Naive thymus-derived CD8-positive, alpha-beta T cell (primary cell): ENCODE measurements at places on chromosomes 16 and 17. TPM values are rescaled to one million over a fixed set of nuclear protein-coding genes. Genes with fewer than 3 reads are reported as not detected.

DNA sequence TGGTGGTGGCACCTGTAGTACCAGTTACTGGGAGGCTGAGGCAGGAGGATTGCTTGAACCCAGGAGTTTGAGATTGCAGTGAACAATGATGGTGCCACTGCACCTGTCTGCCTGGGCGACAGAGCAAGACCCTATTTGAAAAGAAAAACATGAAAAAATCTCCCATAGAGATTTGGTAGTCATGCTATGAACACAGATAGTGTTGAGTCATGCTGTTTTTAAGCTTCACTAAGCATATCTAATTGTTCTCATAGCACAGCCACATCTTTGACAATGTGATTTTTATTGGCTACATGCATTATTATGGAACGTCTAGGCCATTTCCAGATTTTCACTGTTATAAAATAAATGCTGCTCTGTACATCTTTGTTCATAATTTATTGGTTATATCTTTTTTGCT lies 6.0 kb downstream of the IL34 start:
- no peak for DNase-seq

DNA sequence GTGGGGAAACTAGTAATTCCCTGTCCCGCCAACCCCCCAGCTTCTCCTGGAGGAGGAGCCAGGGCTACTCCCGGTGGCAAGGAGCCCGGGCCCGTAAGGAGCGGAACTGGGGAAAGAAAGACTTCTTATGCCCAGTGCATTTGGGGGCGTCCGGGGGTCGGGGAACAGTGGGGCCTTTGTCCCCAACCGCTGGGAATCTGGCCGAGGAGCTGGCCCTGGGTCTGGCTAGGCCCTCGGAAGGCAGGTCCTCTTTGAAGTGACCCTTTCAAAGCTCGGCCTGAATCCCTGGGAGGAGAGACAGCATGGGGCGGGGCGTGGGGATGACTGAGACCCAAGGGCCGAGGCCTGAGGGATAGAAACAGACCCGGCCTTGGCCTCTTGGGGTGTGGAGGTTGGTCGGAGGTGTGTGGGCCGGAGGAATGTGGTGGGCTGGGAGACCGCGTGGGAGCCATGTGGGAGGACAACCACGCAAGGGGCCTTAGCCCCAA lies 6.0 kb downstream of the ARHGAP23 start:
- no peak for DNase-seq

Gene KNOP1
- 4.7 TPM for polyA plus RNA-seq

Gene RHBDF2
- polyA plus RNA-seq, result 4.8 TPM

Gene KATNIP
- 3.4 TPM for polyA plus RNA-seq
